ENCODE measurements at places on chromosomes 12 and 14.

DNA sequence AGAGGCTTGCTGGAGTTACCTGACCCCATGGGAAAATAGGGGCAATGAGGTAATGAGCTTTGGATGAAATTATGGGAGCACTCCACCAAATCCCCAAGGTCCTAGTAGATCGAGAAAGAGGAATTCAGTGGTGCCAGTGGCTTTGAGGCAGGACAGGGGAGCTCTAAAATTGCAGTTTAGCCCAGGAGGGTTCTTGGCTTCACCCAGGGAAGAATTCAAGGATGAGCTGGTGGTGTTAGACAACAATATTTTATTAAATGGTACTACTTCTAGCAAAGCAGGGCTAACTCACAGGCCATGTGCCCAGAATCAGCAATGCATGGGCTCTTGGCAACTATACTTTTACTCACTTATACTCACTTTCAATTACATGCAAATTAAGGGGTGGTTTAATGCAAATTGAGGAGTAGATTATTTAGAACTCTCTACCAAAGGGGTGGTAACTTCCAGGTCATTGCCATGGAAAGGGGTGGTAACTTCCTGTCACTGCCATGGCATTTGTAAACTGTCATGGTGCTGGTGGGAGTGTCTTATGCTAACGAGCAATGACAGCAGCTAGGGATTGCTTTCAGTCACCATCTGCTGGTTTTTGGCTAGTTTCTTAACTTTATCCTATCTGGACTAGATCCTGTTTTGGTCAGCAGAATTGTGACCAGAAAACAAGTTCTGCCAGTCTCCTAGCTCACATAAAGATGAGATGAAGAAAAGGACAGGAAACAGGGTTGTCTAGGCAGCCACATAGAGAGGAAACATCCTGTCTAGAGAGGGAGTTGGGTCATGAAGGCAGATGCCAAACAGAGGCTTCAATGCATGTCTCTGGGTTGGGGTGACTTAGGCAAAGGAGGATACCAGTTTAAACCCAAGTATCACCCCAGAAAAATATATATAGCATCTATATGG is 64.7 kb downstream of the ZNF641 start:
- peak; percentile 43 for ATAC-seq

- no peak for ATAC-seq
Measured at GRCh38 chr12:116455540-116456329, 103.4 kb upstream of the MAP1LC3B2 start.

GRCh38 chr14:92830902-92831301 is 36.8 kb downstream of the GOLGA5 start:
- no peak for ATAC-seq

- ATAC-seq: no peak
Measured at GRCh38 chr12:81092053-81092452, 14.2 kb downstream of the ACSS3 start.

DNA sequence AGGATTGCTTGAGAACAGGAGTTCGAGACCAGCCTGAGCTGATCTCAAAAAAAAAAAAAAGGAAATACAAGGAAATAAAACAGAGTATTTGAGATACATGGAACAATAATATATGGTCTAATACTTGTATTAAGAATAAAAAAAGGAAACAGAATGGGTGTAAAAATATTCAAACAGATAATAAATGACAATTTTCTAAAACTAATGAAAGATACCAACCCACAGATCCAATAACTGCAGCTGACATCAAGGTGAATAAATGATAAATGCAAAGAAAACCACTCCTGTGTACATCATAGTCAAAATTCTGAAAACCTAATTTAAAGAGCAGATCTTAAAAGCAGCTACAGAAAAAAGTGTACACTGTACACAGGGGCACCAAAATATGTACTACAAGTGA is 4.1 kb upstream of the ETV6 start:
- no peak for ATAC-seq

DNA sequence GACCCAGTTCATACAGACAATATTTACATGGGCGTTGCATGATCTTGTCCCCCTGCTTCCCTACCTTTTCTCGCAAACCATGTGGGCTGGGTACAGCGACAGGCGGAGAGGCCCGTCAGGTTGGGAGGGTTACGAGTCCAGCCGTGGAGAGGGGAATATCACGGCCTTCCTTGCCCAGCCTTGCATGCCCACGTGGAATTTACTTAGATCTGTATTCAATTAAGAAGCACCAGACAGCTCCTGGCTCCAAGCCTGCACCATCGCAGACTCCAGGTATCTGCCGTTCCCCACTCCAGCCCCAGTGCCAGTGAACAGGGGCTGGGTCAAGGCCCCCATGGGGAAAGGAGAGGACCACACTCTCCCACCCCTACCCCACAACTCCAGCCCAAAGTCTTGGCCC is 29.8 kb downstream of the BCL11B start:
- no peak for ATAC-seq

DNA sequence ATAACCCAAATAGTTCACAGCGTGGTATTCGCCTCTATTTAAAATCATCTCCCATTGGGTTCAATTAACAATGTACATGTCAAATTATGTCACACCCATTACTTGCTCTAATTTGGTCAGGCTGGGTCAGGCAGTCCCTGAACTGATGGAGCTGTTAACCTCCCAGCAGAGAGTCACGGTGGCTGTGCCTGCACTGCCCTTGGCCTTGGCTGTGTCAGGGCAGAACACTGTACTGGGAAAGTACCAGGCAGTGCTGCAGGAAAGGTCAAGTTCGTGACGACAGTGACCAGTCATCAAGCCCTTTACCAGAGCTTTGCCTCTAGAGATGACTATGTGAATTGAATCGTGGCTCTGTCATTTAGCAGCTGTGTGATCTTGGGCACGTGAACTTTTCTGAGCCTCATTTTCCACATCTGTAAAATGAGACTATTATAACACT is 100.0 kb downstream of the ARF6 start:
- ATAC-seq: peak; percentile 98

GRCh38 chr14:75993567-75994041 is 8.0 kb downstream of the IFT43 start:
- no peak for ATAC-seq

DNA sequence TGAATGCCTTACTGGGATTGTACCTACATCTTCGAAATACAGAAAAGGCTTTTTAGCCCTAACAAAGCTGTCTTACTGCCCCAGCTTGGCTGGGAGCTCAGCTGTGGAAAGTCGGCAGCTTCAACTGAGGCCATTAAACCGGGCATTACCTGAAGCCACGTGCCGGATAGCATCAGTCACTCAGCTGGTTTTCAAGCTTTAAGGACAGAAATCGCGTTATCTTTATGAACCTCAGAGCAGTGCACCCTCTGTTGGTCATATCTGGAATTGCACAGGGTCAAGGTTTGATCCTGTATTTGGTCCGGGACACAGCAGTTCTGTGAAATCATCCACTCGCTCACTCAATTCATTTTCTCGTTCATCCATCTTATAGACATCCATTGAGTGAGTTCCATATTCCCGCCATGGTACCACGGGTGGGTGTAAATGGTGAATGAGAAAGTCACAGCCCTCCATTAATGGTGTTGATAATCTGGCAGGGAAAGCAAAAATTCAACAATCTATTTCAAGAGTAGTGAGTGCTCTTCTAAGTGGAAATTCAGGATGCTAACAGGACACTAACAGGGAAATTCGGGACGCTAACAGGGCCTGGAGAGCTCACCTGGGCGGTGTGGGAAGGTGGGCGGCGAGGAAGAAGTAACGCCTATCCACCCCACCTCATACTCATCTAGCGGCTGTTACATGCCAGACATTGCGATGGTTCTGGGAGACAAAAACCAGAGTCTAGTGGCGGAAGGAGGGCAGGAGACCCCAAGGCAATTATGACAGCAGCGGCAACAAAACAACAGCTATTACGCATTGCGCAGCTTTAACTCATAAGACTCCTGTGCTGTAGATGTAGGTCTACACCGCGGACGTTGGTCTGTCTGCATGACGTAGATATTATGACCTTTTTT is 60.6 kb upstream of the TCL1A start:
- peak; percentile 7 for ATAC-seq

GRCh38 chr12:64389154-64389553 is 1.4 kb downstream of the C12orf56 start:
- ATAC-seq: no peak

GRCh38 chr12:65895759-65896656 is 71.7 kb downstream of the HMGA2 start:
- no peak for ATAC-seq

DNA sequence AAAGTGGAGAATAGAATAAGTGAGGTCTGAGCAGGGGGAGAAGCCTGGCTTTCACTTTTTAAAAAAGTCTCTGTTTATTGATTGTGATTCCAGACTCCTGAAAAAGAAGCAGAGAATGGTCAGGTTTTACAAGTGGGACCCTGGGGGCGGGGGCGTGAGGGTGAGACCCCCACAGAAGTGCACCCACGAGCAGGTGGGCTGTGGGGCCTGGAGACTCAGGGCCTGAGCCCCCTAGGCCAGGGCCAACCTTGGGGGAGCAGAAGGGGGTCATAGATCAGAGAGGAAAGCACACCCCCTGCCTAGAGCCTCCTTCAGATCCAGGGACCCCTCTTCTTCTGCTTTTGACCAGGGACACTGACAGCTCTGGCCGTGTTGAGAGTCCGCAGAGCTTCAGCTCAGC is 180.3 kb downstream of the ADGRD1 start:
- no peak for ATAC-seq

- no peak for ATAC-seq
Measured at GRCh38 chr14:33061667-33062325, 123.1 kb downstream of the NPAS3 start.

GRCh38 chr14:99067927-99068326 is 204.1 kb downstream of the BCL11B start:
- no peak for ATAC-seq

GRCh38 chr12:32108787-32109186 is 2.1 kb downstream of the BICD1 start:
- ATAC-seq: no peak

GRCh38 chr12:82357845-82358199 is 365 bp downstream of the CCDC59 start:
- ATAC-seq: no peak

GRCh38 chr12:101761350-101761749 is 22.1 kb upstream of the SYCP3 start:
- ATAC-seq: no peak

GRCh38 chr12:117854339-117855012 is 114.3 kb downstream of the KSR2 start:
- no peak for ATAC-seq

DNA sequence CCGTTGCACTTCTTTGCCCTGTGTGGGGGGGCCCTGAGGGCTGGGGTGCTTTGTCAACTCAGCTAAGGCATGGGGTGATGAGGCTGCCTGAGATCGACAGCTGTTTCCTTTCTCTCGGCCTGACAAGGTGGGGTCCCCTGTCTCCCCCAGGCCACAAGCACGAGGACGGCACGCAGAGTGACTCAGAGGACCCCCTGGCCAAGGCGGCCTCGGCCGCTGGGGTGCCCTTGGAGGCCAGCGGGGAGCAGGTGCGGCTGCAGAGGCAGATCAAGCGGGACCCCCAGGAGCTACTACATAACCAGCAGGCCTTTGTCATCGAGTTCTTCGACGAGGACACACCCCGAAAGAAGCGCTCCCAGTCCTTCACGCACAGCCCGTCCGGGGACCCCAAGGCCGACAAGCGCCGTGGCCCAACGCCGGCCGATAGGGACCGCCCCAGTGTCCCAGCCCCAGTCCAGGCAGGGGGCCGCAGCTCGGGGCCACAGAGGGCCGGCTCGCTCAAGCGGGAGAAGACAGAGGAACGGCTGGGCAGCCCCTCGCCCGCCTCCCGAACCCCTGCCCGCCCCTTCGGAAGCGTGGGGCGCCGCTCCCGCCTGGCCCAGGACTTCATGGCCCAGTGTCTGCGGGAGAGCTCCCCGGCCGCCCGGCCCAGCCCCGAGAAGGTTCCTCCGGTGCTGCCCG is 18.8 kb downstream of the CEP170B start:
- ATAC-seq: no peak

DNA sequence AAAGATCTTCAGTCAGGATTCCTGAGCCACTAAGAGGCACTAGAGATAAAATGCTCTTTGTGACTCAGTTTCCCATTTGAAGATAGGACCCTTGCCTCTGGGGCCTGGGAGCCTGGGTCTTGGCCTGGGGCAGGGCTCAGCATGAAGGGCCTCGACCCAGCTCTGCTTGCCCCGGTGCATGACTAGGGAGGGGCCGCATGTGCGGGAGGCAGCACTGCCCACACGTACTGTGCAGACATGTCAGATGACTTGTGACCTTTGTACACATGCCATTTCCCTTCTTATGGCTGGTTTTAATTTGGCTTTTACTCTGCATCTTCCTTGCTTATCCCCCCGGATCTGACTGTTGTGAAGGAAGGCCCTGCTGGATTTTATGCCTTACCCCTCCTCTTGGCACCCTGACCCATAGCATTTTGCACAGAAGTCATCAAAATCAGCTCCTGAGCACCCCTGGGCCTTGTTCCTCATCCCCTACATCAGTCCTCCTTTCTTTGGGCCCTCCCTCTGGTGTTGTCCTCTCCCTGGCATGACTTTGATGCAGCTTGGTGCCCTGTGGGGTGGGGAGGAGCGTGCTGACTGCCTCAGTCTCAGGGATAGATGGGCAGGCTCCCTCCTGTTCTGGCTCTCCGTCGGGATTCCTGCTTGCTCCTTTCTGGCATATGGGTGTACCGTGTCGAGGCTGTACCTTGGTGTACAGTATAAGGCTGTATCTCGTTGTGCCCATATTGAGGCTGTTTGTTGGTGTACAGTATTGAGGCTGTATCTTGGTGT is 4.4 kb downstream of the CLSTN3 start:
- ATAC-seq: no peak

DNA sequence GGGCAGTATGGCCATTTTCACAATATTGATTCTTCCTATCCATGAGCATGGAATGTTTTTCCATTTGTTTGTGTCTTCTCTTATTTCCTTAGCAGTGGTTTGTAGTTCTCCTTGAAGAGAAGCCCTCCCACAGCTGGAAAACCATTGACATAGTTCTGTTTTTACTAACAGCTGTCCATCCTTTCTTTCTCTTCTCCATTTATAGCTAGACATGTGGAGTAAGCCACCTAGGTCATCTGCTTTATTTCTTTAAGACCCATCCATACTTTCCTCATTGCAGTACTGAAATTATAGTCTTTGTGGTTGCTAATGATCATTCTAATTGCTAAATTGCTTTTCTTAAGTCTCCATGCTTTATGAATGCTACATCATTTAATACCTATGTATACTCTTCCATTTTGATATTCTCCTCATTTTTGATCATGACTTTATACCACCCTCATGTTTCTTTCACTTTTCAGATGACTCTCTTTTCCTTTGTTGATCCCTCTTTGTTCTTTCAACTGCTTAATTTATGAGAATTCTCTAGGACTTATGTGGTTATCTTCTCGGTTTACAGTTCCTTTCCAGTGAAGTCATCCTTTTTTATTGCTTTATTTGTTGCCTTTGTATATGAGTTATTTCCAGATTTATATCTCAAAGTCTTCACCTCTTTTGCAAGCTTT is 114.2 kb downstream of the PCNX1 start:
- no peak for ATAC-seq

DNA sequence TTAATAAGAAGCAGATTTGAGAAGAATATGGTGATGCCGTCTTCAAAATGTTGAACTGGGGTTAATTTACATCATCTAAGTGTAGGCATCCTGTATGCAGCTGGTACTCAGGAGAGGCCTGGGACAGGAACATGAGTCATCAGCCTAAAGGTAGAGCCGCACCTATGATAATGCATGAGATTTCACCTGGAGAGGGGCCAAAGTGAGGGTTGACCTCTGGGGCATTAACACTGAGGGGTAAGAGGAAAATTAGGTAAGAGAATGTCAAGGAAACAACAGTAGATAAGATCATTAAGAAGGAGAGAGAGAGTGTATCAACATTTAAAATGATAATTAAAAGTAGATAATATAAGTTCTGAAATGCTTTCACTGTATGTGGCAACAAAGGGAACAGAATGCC is 20.2 kb upstream of the SSTR1 start:
- ATAC-seq: no peak

- no peak for ATAC-seq
Measured at GRCh38 chr14:52244328-52244727, 23.2 kb upstream of the PTGDR start.
